ENCODE measurements at places on chromosomes 12 and 14.

DNA sequence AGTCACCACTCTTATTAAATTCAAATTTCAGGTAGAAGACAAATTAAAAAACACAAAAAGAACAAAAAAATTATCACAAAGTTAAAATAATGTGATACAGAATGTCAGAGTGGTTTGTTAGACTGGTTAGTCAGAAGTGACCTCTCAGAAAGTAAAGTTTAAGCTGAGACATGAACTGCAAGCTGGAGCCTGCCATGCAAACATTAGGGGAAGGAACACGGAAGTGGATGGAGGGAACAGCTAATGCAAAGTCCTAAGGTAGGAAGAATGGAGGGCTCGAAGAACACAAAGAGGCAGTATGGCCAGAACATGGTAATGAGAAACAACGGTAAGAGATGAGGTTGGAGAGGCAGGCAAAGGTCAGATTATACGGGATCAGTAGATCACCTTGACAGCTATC is 41.7 kb downstream of the WDHD1 start:
- DNase-seq: no peak

DNA sequence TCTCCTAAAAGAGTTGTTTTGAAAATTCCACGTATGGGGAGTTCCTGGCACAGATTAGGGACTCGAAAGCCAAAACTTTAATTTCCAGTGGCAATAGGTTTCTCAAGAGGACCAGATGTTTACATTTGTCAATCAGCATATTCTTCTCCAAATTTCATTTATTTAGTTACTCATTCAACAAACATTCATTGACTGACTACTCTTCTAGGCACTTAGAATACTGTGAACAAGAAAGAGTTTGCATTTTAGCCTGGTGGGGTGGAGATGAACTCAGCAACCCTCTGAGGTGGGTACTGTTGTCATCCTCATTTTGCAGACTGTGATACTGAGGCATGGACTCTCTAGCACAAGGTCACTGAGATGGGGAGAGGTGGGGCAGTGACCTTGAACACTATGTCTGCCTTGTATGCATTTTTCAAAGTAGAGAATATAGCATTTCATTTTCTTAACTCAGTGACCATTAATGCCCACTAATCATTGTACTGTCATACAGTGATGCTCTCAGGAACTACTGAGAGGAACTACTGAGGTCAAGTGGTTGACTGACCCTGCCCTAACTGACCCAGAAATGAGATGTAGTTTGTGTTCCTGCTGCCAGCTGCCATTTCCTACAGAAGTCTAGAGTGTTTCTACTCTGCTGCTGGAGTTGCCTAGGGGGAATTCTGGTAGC is 2.2 kb downstream of the L3HYPDH start:
- DNase-seq: no peak

- DNase-seq: no peak
These were observed 31.5 kb downstream of the HEATR5A start for GRCh38 chr14:31388687-31389413.

DNA sequence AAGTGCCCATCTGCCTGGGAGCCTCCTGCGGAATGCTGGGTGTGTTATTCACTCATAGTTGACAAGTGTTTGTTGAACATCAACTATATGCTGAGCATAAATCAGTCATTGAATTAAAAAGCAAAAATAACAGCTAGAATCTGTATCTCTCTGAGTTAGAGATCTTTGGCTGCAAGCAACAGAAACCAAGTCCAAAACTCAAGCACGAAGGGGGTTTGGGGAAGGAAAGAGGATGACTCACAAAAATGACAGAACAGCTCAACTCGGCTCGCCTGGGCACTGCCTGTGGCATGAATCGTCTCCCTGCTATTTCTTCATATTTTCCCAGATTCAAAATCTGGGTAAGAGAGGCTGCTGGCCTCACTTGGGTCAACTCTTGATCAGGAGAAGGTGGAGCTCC is 72.6 kb upstream of the NCOR2 start:
- no peak for DNase-seq

DNA sequence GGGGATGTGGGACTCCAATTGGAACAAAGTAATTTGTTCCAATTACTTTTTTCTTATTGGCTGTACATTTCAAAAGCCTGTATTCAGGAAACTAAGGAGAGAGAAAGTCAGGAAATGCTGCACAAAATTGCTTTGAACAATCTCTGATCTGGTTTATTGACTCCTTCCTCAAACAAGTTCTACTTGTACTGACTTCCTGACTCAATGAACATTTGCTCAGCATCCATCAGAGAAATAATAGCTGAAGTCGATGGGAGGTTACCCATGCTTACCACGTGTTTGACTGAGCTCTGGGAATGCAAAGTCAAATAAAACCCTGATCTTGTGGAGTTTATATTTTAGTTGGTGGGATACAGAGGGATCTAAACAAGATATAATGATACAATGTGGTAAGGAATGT is 15.4 kb upstream of the C12orf75 start:
- DNase-seq: no peak

DNA sequence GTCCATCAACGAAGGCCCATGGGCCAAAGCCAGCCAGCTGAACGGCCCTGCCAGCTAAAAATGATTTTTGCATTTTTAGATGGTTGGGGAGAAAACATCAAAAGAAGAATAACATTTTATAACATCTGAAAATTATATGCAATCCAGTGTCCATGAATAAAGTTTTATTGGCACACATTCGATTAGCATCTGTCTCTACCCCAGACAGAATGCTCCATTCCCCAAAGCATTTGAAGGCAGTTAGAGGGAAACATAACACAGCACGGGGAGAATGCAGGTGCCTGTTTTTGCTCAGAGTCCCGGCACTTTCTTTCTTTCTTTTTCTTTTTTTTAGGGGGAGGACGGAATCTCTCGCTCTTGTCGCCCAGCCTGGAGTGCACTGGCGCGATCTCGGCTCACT is 110.7 kb downstream of the ZNF664 start:
- DNase-seq: no peak

GRCh38 chr14:36518031-36518585 is 1.9 kb downstream of the NKX2-1 start:
- no peak for DNase-seq

GRCh38 chr14:90521084-90521929 is 124.5 kb downstream of the CALM1 start:
- DNase-seq: no peak

Measured in left ventricle myocardium inferior (tissue), 1 donor.